ENCODE measurements at places on chromosomes 6 and 20. TPM values are rescaled to one million over a fixed set of nuclear protein-coding genes. Genes with fewer than 3 reads are reported as not detected.

Gene BEND6
- total RNA-seq: not detected

Gene TP53TG5
- total RNA-seq: 0.24 TPM

Gene MYLK2
- 0.27 TPM for total RNA-seq

GRCh38 chr6:45577836-45578504 lies 200.2 kb upstream of the SUPT3H start:
- peaks cover 4% of the 10 kb centered on the region for H3K4me1 ChIP-seq
- DNase-seq: no peak
- peaks cover 2% of the 10 kb centered on the region for H3K36me3 ChIP-seq

Gene PDYN
- total RNA-seq: not detected

- no peak for DNase-seq
- no peaks in the 10 kb centered on the region for H3K4me1 ChIP-seq
- peaks cover 14% of the 10 kb centered on the region for H3K27me3 ChIP-seq
- H3K36me3 ChIP-seq: no peaks in the 10 kb centered on the region
- no peak overlapping the region for H3K27ac ChIP-seq
These were observed 43.9 kb downstream of the BCAS1 start for GRCh38 chr20:54026295-54027064.

GRCh38 chr6:105213272-105213671 lies 33.5 kb upstream of the POPDC3 start:
- no peak overlapping the region for H3K4me3 ChIP-seq
- peaks cover 5% of the 10 kb centered on the region for H3K27me3 ChIP-seq
- no peak for DNase-seq

DNA sequence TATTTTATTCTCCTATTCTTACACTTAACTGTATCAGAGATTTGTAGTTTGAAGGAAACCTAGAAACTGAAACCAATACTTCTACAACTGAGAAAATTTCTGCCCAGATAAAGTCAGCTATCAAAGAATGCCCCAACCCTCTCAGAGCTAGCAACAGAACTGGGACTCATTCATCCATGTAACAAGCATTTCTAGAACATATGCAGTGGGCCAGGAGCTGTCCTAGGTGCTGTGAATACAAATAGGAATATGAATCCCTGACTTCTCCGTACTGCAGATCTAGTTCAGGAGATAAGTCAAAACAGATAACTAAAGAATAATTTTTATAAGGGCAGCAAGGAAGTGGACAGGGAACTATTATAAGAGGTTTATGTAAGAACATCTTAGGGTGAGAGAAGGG lies 654.1 kb upstream of the NOX3 start:
- no peaks in the 10 kb centered on the region for H3K27me3 ChIP-seq
- no peak overlapping the region for H3K27ac ChIP-seq
- peaks cover 3% of the 10 kb centered on the region for H3K4me1 ChIP-seq
- no peaks in the 10 kb centered on the region for H3K36me3 ChIP-seq
- DNase-seq: no peak

- H3K4me1 ChIP-seq: no peaks in the 10 kb centered on the region
- DNase-seq: no peak
- H3K27me3 ChIP-seq: no peaks in the 10 kb centered on the region
These were observed 37.5 kb upstream of the PDE7B start for GRCh38 chr6:135814043-135814442.

DNA sequence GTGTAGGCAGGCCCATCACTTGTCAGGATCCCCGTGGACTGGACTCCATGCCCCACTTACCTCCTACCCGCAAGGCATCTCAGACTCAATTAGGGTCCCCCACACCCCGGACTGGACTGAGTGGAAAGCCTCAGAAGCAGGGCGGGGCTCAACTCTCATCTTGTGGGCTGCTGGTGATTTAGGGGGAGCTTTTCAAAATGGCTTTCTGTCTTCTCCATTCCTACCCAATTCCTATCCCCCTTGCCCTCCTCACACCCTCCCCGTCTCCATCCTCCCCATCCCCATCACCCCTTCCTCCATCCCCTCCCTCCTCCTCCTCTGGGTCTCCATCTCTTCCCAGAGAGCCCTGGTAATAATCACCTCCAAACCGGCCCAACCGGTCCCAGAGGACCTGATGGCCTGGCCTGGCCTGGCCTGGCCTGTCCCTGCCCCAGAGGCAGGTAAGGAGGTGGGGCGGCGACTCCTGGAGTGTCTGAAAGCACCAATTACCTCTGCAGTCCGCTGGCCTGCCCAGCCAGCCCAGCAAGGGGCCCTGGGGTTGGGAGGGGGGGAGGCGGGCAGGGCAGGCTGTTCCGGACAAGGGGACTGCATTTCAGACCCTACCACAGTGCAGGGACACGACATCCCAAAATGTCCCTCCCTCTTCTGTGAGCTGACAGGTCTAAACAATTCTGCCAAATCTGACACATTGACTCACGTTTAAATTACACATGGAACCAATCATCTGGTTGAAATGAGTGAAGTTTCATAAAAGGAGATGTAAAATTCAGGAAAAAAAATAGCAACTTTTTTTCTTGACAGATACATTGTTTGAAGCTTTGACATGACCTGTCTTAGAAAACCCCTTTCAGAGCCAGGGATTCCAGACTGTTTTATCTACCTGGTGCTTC lies 24.8 kb downstream of the MAFB start:
- no peaks in the 10 kb centered on the region for H3K4me1 ChIP-seq
- no peak for DNase-seq
- no peak overlapping the region for H3K27ac ChIP-seq
- no peaks in the 10 kb centered on the region for H3K36me3 ChIP-seq
- H3K4me3 ChIP-seq: no peak overlapping the region

GRCh38 chr6:117534974-117535373 lies 52.5 kb downstream of the DCBLD1 start:
- no peaks in the 10 kb centered on the region for H3K27me3 ChIP-seq
- peaks cover 3% of the 10 kb centered on the region for H3K36me3 ChIP-seq
- H3K4me1 ChIP-seq: no peaks in the 10 kb centered on the region
- H3K4me3 ChIP-seq: no peak overlapping the region

GRCh38 chr20:57022306-57022705 lies 244.1 kb downstream of the BMP7 start:
- H3K4me1 ChIP-seq: no peaks in the 10 kb centered on the region
- H3K27me3 ChIP-seq: peaks cover 7% of the 10 kb centered on the region
- no peaks in the 10 kb centered on the region for H3K36me3 ChIP-seq
- no peak overlapping the region for H3K27ac ChIP-seq

DNA sequence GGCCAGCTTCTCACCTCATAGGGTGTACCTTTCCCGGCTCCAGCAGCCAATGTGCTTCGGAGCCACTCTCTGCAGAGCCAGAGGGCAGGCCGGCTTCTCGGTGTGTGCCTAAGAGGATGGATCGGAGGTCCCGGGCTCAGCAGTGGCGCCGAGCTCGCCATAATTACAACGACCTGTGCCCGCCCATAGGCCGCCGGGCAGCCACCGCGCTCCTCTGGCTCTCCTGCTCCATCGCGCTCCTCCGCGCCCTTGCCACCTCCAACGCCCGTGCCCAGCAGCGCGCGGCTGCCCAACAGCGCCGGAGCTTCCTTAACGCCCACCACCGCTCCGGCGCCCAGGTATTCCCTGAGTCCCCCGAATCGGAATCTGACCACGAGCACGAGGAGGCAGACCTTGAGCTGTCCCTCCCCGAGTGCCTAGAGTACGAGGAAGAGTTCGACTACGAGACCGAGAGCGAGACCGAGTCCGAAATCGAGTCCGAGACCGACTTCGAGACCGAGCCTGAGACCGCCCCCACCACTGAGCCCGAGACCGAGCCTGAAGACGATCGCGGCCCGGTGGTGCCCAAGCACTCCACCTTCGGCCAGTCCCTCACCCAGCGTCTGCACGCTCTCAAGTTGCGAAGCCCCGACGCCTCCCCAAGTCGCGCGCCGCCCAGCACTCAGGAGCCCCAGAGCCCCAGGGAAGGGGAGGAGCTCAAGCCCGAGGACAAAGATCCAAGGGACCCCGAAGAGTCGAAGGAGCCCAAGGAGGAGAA lies 10.5 kb downstream of the GNAS-AS1 start:
- H3K27me3 ChIP-seq: peaks cover 49% of the 10 kb centered on the region
- peaks cover 3% of the 10 kb centered on the region for H3K4me1 ChIP-seq
- no peak for DNase-seq

GRCh38 chr20:21104921-21105320 lies 1.2 kb downstream of the LINC00237 start:
- H3K36me3 ChIP-seq: no peaks in the 10 kb centered on the region
- no peak for DNase-seq
- H3K27me3 ChIP-seq: peaks cover 58% of the 10 kb centered on the region
- no peak overlapping the region for H3K27ac ChIP-seq
- H3K4me1 ChIP-seq: peaks cover 25% of the 10 kb centered on the region

GRCh38 chr6:149560736-149561135 lies 5.4 kb upstream of the GINM1 start:
- H3K27ac ChIP-seq: no peak overlapping the region
- peaks cover 5% of the 10 kb centered on the region for H3K27me3 ChIP-seq
- peak; percentile 24 for DNase-seq
- no peak overlapping the region for H3K4me3 ChIP-seq
- H3K4me1 ChIP-seq: peaks cover 2% of the 10 kb centered on the region

Gene MTFR2
- 24.2 TPM for total RNA-seq

- no peak overlapping the region for H3K27ac ChIP-seq
- peaks cover 7% of the 10 kb centered on the region for H3K36me3 ChIP-seq
- H3K27me3 ChIP-seq: no peaks in the 10 kb centered on the region
- no peak overlapping the region for H3K4me3 ChIP-seq
- no peak for DNase-seq
These were observed 47.4 kb upstream of the SAMD3 start for GRCh38 chr6:130269969-130270635.

DNA sequence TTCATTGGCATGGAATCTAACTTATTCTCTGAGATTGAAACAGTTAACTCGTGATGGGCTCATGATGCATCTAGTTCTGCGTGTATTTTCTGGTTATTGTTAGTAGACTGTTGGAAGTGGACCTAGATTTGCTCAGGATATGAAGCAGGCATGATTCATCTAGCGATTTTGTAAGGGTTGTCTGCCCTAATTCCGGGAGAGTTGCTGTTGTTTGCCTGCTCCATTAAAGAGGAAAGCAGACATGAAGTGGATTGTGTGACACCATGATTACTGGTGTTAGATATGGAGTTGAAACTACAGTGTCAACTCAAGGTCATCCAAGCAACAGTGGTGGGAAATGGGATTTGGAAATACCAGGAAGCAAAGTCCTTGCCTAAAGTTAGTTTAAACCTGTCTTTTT lies 41.0 kb downstream of the SOX4 start:
- no peaks in the 10 kb centered on the region for H3K36me3 ChIP-seq
- H3K27ac ChIP-seq: no peak overlapping the region
- no peaks in the 10 kb centered on the region for H3K4me1 ChIP-seq
- no peaks in the 10 kb centered on the region for H3K27me3 ChIP-seq
- no peak for DNase-seq
- H3K4me3 ChIP-seq: no peak overlapping the region

GRCh38 chr6:128519931-128520435 lies 416 bp downstream of the PTPRK start:
- peaks cover 9% of the 10 kb centered on the region for H3K4me1 ChIP-seq
- H3K27me3 ChIP-seq: peaks cover 53% of the 10 kb centered on the region
- peak; percentile 48 for DNase-seq
- H3K27ac ChIP-seq: peak overlapping the region; percentile 23

- H3K4me3 ChIP-seq: no peak overlapping the region
- DNase-seq: no peak
These were observed 4.4 kb downstream of the ENPP4 start for GRCh38 chr6:46134216-46134615.

DNA sequence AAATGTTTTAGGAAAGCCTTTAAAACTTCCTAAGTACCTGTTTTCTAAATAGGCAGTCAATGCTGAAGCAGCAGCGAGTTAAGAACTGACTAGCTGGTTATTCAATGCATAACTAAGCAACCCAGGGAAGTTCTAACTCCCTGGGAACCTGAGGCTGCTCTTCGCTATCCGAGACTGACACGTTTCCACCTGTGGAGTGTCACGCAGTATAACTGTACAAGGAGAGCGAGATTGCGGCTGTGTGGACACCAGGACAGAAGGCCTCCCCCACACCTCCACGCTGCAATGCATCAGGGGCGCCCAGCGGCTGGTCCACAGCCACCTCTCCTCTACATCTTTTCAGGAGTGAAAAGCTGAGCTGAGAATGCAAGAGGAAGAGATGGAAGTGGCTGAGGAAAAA lies 8.0 kb downstream of the PXDC1 start:
- no peak overlapping the region for H3K27ac ChIP-seq
- peaks cover 20% of the 10 kb centered on the region for H3K27me3 ChIP-seq
- no peak for DNase-seq

- H3K4me3 ChIP-seq: no peak overlapping the region
- H3K27me3 ChIP-seq: no peaks in the 10 kb centered on the region
- peaks cover 36% of the 10 kb centered on the region for H3K4me1 ChIP-seq
- no peak for DNase-seq
- peaks cover 32% of the 10 kb centered on the region for H3K36me3 ChIP-seq
These were observed 27.9 kb downstream of the KAT14 start for GRCh38 chr20:18165553-18165952.

GRCh38 chr6:10385524-10386132 lies 29.2 kb downstream of the TFAP2A start:
- peaks cover 8% of the 10 kb centered on the region for H3K4me1 ChIP-seq
- H3K27ac ChIP-seq: no peak overlapping the region
- H3K27me3 ChIP-seq: peaks cover 80% of the 10 kb centered on the region

DNA sequence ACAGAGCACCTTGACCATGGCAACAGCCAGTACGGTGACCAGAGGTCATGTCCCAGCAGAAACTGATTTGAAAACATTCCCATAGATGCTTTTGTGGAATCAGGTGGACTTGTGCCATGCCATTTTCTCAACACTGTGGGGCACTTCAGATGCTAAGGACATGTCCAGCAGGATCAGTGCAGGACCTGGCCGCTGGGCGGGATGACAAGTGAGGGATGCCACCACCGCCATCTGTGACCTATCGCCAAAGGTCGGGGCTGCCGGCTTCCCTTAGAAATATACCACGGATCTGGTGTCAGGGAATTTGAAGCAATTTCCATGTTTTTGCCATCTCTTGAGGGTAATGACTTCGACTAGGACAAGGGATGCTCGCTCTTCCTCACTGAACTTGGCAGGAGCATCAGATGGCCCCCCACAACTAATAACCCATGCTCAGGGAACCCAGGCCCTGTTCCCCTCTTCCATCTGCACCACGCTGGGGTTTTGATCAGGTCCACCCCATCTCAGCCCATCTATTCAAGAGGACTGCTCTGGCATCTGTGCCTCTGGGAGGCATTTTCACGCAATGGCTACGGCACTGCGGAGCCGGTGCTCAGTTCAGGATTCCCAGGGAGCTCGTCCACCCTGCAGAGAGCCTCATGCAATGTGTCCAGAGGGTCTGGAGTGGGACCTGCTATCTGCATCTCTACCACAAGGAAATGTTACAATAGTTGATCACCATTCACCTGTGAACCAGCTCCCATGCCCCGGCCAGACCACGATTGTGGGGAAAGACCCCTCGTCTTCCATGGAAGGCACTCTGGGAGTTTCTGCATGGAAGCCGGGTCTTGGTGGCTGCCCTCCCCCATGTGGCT lies 302.6 kb downstream of the TAF4 start:
- no peak overlapping the region for H3K27ac ChIP-seq
- no peaks in the 10 kb centered on the region for H3K4me1 ChIP-seq
- H3K4me3 ChIP-seq: no peak overlapping the region
- no peaks in the 10 kb centered on the region for H3K27me3 ChIP-seq
- no peaks in the 10 kb centered on the region for H3K36me3 ChIP-seq

- H3K27ac ChIP-seq: no peak overlapping the region
- H3K27me3 ChIP-seq: peaks cover 9% of the 10 kb centered on the region
- DNase-seq: no peak
- H3K4me1 ChIP-seq: no peaks in the 10 kb centered on the region
- H3K4me3 ChIP-seq: no peak overlapping the region
These were observed 95.0 kb downstream of the THBS2 start for GRCh38 chr6:169158691-169159090.

All from activated CD4-positive, alpha-beta memory T cell treated with anti-CD3 and anti-CD28 coated beads for 36 hours (primary cell).